ENCODE measurements at places on chromosomes 13 and 19.

DNA sequence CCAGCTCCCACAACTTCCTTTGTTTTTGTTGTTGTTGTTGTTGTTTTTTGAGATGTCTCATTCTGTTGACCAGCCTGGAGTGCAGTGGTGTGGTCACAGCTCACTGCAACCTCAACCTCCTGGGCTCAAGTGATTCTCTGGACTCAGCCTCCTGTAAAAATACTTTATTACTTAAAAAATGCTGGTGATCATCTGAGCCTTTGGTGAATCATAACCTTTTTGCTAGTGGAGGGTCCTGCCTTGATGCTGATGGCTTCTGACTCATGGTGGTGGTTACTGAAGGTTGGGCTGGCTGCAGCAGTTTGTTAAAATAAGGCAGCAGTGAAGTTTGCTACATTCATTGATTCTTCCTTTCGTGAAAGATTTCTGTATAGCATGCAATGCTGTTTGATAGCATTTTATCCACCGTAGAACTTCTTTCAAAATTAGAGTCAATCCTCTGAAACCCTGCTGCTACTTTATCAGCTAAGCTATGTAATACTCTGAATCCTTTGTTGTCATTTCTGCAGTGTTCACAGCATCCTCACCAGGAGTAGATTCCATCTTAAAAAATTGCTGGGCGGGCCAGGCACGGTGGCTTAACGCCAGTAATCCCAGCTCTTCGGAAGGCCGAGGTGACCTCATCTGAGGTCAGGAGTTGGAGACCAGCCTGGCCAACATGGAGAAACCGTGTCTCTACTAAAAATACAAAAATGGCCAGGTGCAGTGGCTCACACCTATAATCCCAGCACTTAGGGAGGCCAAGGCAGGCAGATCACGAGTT lies 18.0 kb downstream of the ARHGAP35 start:
- no peak for DNase-seq

GRCh38 chr13:99994638-99995020 lies 13.0 kb downstream of the ZIC2 start:
- DNase-seq: no peak

DNA sequence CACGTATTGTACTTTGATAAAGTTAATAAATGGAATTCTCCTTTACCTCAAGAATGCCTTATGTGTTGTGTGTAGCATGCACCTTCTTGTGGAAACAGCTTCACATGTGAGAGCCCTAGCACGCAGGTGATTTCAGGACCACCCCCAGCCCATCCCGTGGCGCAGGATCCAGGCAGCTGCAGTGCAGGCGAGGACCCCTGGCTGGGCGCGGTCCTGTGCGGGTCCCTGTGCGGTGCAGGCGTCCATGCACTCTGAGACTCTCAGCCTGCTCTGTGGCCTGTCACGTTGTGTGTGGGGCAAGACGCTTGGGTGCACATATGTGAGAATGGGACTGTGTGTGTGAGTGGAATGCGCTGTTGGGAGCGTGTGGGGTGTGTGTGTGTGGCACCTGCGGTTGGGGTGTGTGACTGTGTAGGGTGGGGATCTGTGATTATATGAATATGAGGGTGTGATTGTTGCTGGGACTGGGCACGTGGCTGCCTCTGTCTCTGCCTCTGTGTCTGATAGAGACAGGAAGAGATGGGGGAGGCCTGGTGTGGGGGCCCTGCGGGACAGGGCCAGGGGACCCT lies 30.8 kb downstream of the WTIP start:
- DNase-seq: no peak

GRCh38 chr13:42048684-42049453 lies 421 bp downstream of the DGKH start:
- DNase-seq: peak; percentile 36

DNA sequence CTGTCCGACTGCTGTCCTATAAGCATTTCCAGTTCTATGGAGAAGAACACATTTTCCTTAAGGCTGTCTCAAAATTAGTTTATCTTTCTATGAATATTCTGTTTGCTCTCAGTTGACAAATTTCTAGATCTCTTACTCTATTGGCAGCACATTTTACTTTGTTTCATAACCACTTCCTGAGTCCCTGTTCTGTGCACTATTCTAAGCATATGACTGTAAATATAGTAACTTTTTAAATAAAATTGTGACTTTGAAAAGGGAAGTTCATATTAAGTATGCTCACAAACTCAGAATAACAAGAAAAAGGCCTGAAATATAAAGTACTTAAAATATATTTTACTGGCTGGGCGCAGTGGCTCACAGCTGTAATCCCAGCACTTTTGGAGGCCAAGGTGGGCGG lies 56.5 kb upstream of the HTR2A start:
- no peak for DNase-seq

- peak; percentile 25 for DNase-seq
These were observed 16.5 kb upstream of the SPACA6 start for GRCh38 chr19:51676566-51677083.

- peak; percentile 17 for DNase-seq
These were observed 1.4 kb downstream of the EFNB2 start for GRCh38 chr13:106533943-106534638.

DNA sequence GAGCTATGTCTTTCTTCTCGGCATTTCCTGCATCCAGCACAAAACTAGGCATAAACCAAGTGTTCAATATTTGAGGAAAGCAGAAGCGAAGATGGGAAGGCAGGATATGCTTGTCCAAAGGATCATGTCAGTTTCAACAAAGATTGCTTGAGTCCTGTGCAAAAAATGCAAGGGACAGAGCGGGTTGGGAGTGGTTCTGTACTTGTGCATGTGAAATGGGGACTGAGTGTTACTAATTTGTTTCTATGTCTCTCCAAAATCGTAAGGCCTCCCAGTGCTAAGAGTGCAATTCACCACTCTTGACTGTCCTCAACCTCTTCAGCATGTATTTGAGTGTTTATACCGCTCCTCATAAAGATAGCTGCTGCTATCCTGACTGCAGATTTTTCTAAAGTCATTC lies 166.2 kb downstream of the DLEU7 start:
- no peak for DNase-seq

- DNase-seq: no peak
These were observed 162.5 kb downstream of the LMO7 start for GRCh38 chr13:75798353-75799255.

DNA sequence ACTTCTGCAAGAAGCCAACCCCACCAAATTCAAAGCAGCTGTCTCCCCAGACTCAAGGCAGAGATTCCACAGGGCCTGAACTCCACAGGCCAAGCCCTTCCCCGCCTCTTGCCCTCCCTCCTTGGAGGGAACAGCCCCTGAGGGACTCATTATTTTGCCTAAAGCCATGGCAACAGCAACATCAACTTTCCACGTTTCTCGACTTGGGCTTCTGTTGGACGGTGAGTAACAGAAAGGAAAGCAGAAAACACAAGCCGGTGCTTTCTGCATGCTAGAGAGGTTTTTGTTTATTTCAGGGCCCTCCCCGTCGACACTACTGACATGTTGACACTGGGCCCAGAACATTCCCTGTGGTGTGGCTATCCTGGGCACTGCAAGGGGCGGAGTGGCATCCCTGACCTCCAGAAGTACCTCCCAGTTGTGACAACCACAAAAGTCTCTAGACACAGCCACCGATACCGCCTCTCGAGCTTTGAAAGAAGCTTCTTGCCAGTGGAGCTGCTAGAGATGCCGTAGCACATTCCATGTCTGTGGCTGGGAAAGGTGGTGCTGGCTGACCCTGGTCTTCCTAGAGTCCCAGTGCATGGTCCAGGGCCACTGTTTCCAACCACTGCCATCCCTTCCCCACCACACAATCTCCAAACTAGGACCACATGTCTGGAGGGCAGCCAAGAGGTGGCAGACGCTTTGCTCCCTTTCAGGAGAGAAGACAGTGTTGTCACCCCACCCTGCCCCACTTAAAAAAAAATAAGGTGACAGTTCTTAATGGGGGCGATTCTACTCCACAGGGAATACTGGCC lies 12.8 kb downstream of the CAPS start:
- no peak for DNase-seq

GRCh38 chr19:919199-920050 lies 2.3 kb downstream of the KISS1R start:
- no peak for DNase-seq

GRCh38 chr19:35370722-35371121 lies at the start of gene GPR42:
TSS of gene GPR42 (plus strand) at chr19:35371068. CDS start at chr19:35371360, 292 bp downstream.
- no peak for DNase-seq

DNA sequence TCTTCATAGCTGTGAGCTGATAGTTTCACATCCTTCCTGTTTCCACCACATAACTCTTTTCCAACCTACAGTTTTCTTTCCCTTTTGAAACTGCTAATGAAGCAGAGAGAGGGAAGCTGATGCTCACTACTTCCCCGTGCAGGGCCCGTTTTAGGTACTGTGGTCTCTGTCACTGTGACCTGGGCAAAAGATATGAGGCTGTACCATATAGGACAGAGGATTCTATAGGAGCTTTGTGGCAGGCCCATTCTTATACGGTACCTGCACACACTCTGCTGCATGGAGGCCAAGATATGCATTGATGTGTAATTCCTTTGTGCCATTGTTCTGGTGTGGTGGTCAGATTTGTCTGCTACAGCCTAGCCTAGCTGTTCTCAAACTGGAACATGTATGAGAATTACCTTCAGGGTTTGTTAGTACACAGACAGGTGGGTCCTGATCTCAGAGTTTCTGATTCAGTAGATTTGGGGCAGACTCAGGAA lies 577.3 kb downstream of the LMO7 start:
- DNase-seq: no peak

DNA sequence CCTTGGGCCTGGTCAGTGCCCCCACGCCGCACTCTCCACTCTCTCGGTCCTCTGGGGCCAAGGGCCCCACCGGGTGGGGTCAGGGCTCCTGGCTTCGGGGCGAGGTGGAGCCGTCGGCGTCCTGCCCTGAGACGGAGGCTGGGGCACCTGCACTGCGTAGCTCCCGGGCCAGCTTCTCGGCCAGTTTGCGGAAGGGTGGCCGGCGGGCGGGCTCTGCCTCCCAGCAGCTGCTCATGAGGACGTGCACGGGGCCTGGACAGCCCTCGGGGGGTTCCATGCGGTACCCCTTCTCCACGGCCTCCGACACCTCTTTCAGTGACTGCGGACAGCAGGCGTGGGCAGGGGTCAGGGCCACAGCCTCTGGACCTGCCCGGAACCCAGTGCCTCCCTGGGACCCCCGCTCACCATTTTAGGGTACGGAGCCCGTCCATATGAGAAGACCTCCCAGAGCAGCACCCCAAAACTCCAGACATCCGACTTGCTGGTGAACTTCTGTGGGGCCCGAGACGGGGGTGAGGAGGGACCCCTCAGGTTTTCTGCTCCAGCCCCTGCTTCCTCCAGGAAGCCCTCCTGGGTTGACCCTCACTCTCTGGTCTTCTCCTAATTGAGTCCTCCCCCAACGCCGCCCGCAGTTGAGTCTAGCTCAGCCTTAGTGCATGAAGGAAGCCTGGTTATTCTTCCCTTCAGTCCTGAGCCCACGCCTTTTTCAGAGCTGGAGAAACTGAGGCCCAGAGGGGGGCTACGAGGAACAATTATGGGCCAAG lies 6.3 kb upstream of the RAX2 start:
- no peak for DNase-seq

GRCh38 chr19:16361926-16362325 lies 37.3 kb downstream of the KLF2 start:
- DNase-seq: no peak

DNA sequence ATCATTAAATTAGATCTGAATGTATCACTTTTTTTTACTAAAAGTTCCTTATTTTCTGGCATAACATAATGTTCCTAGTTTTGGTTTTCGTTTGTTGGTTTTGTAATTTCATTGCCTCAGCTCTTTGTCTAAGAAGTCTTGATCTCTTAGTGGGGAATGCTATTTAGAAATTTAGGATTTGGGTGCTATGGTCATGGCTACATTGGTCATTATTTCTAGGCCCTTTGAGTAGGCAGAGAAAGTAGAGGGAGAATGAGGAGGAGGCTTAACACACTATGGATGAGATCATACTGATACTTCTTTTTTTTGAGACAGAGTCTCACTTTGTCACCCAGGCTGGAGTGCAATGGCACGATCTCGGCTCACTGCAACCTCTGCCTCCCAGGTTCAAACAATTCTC lies 41.8 kb downstream of the PIBF1 start:
- no peak for DNase-seq

- DNase-seq: no peak
These were observed 50.6 kb downstream of the GGACT start for GRCh38 chr13:100537951-100538462.

- DNase-seq: no peak
These were observed 21.5 kb downstream of the COL4A2 start for GRCh38 chr13:110328573-110328972.

DNA sequence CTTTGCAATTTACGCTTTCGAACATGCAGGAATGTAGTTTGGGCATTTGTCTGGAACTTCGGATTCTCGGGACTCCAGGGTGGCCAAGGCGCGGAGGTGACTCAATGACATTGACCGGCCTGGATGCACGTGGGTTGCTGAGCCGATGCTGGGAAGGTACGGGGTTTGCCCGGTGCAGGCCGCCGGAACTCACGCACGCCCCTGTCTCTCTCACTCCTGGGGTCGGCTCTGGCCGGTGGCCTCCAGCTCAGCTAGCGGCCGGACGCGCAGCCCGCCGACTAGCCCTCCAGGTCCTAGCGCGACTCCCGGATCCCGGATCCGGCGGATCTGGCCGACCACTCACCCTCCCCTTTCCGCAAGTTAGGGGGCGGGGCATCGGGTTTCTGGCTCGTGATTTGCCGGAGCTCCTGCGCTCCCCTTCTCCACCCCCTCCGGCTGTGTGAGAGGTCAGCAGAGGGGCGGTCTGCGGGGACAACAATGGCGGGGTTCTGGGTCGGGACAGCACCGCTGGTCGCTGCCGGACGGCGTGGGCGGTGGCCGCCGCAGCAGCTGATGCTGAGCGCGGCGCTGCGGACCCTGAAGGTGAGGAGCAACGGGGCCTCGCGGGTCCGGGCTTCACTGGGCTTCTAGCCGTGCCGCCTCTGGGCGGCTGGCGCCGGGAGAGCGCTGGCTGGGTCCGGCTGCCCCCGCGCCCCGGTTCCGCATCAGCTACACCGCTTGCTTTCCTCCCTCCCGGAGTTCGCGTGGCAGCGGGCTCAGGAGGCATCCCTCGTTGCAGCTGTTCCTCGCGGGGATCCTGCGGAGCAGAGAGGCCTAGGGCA lies at the start of gene PCCA:
Gene PCCA (plus strand): TSS at position 450 of the 821 bp plus-strand sequence. CDS start 28 bp downstream, at position 478.
- peak; percentile 76 for DNase-seq

DNA sequence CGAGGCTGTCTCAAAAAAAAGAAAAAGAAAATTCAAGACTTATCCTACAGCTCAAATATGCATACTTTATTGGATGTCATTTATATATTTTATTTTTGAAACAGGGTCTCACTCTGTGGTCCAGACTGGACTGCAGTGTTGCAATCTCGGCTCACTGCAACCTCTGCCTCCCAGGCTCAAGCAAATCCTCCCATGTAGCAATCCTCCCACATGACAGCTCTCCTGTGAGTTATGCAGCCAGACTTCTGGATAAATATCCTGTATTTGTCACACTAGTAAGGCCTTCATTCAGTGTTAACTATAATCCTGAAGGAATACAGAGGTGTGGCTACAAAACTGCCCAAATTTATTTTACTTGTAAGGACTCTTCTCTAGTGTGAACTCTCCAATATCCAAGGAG lies 7.2 kb downstream of the ZNF552 start:
- DNase-seq: no peak

DNA sequence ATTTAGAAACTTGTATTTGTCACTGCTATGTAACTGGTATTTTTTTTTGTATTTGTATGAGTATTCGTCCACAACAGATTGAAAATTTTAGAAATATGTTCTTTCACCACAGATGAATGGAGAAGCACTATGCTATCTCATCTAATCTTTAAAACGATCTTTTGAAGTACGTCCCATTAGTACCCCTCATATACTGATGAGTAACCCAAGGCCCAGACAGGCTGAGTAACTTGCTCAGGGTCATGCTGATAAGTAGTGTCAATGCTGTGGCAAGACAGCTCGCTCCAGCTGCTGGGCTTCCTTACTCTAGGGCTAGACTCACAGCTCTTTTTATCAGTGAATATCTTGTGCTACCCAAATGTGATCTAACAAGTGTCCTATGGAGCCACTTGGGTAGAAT lies 154.2 kb downstream of the SUCLA2 start:
- DNase-seq: no peak
